CD8-positive, alpha-beta memory T cell (primary cell): ENCODE measurements at places on chromosomes 4 and X. TPM values are rescaled to one million over a fixed set of nuclear protein-coding genes. Genes with fewer than 3 reads are reported as not detected.

DNA sequence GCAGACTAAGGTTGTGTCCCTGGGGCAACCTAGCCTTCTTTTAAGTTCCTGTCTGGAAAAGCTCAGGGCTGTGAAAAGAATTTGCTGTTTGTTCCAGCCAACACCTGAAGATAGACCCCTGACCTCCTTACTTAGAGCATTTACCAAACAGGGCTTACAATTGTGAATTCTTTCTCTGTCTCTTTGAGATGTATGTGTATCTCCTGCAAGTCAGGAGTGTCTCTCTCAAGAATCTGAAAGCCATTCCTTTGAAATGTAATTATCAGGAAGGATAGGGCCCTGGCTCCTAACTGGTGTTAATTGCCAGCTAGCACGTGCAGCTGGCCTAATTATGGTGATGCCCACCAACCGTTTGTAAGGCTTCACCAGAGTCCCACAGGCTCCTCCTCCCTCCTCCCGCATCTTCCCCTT is 18.2 kb downstream of the CCNG2 start:
- H3K4me3 ChIP-seq: no peak overlapping the region
- H3K36me3 ChIP-seq: no peaks in the 10 kb centered on the region
- no peak for DNase-seq
- H3K27ac ChIP-seq: no peak overlapping the region

DNA sequence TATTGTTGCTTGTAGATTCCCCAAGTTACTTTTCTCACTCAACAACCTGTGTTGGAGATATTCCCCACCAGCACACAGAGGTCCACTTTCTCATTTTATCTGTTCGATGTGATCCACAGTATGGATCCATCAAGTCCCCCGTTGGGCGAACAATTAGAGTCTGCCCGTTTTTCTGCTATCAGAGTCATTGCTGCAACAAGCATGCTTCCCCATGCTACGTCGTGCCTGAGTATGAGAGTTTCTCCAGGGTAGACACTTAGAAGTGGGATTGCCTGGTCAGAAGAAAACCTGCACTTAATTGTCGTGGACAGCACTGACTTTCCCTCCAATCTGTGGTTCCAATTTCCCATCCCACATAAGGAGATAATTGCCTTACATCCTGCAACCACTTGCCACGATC is 62.7 kb upstream of the SHOX start:
- H3K4me1 ChIP-seq: no peaks in the 10 kb centered on the region
- DNase-seq: no peak
- H3K27me3 ChIP-seq: no peaks in the 10 kb centered on the region
- H3K27ac ChIP-seq: no peak overlapping the region
- no peak overlapping the region for H3K4me3 ChIP-seq
- no peaks in the 10 kb centered on the region for H3K36me3 ChIP-seq

GRCh38 chrX:10280071-10280470 is 123.3 kb downstream of the CLCN4 start:
- H3K36me3 ChIP-seq: no peaks in the 10 kb centered on the region
- no peak for DNase-seq
- H3K27me3 ChIP-seq: no peaks in the 10 kb centered on the region
- H3K4me1 ChIP-seq: no peaks in the 10 kb centered on the region

GRCh38 chrX:31223817-31224216 is 152.0 kb upstream of the FTHL17 start:
- H3K4me1 ChIP-seq: no peaks in the 10 kb centered on the region
- no peak overlapping the region for H3K27ac ChIP-seq
- H3K4me3 ChIP-seq: no peak overlapping the region
- no peaks in the 10 kb centered on the region for H3K27me3 ChIP-seq
- no peaks in the 10 kb centered on the region for H3K36me3 ChIP-seq

GRCh38 chr4:169841776-169842175 is 84.0 kb upstream of the HPF1 start:
- H3K36me3 ChIP-seq: no peaks in the 10 kb centered on the region
- no peak overlapping the region for H3K27ac ChIP-seq
- no peaks in the 10 kb centered on the region for H3K27me3 ChIP-seq
- no peaks in the 10 kb centered on the region for H3K4me1 ChIP-seq

- DNase-seq: no peak
- H3K36me3 ChIP-seq: no peaks in the 10 kb centered on the region
- no peak overlapping the region for H3K4me3 ChIP-seq
- no peak overlapping the region for H3K27ac ChIP-seq
Observed at GRCh38 chrX:54473993-54474859, 21.8 kb downstream of the FGD1 start.

Gene ERAS
- total RNA-seq: 0.18 TPM

Gene CRMP1
- not detected for total RNA-seq

Gene TEX13D
- total RNA-seq: 0.29 TPM

Gene SPOCK3
- total RNA-seq: not detected

Gene CPE
- total RNA-seq: not detected
